CD8-positive, alpha-beta T cell (primary cell): ENCODE measurements at places on chromosomes 5 and 9.
A peak's percentile ranks its signal among the peaks of the same experiment; 100 is the strongest.

- DNase-seq, result peak; percentile 49
These were observed 103.1 kb downstream of the SERINC5 start for GRCh38 chr5:80152778-80153177.

DNA sequence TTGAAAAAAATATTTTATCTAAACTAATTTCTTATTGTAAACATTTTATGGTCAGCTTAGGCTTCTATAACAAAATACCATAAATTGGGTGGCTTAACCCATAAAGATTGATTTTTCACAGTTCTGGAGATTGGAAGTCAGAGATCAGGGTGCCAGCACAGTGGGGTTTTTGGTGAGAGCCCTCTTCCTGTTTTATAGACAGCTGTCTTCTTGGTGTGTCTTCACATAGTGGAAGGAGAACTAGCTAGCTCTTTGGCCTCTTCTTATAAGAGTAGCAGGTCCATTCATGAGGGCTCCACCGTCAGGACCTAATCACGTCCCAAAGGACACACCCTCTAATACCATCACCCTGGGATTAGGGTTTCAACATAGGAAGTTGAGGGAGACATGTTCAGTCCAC, 26.6 kb downstream of the OTULINL start:
- DNase-seq, result no peak

- no peak for DNase-seq
These were observed 369.8 kb downstream of the TMEM232 start for GRCh38 chr5:110356677-110357076.

DNA sequence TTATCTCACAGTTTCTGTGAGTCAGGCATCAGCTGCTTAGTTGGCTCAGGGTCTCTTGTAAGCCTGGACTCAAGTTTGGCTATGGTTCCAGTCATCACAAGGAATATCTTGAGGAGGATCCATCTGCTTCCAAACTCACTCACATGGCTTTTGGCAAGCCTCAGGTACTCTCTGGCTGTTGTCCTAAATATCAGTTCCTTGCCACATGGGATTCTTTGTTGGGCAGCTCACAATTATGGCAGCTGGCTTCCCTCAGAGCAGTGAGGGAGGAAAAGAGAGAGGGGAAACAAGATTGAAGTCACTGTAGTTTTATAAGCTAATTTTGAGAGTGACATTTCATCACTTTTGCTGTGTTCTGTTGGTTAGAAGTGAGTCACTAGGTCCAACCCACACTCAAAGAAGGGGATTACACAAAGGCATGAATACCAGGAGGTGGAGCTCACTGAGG, 144.5 kb downstream of the GCNT1 start:
- no peak for DNase-seq

- no peak for DNase-seq
These were observed 10.5 kb downstream of the MLLT3 start for GRCh38 chr9:20611691-20612287.

GRCh38 chr9:98501819-98502218, 206.9 kb downstream of the GABBR2 start:
- DNase-seq, result no peak

DNA sequence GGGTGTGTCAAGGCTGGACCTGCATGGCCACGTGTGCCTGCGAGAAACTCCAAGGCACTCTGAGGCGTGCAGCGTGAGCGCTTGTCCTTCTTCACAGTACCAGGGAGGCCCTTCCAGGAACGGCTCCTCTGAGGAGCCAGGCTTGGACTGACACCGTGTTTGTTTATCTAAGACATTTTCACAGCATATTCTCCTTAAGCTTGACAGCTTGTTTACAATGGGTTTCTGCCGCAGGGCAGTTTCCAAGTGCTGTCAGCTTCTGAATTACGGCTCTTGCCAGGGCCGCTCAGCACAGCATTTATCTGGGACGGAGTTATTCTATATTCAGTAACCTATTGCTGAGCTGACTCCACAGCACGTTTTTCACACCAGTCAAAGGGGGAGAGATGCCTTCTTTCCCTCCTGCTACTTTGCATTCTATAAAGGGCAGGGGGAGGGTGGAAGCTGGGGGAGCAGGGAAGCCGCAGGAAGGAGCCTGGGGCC, 98.4 kb downstream of the LMNB1 start:
- no peak for DNase-seq

DNA sequence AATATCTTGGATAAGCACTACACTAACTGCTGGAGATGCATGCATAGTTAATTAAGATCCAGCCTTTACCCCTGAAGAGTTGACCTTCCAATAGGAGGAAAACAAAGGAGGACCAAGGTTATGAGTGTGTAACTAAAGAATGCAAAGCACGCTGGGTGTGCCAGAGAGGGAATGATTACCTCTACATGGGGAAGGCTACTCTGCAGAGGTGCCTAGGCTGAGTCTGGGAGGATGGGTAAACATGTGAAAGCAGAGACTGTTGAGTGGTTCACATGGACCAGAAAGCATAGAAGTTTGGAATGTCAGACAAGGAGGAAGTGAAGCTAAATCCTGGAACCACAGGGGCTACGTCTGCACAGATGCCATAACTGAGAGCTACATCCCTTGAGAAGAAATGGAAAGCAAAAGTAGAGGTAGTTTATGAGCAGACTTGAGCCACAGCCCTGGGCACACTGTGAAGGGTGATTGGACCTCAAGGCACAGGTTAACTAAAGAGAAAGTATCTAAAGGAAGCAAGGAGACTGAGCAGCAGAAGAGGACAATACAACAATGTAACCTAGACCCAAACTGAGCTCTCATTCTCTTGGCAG, 176.2 kb downstream of the DENND1A start:
- no peak for DNase-seq

GRCh38 chr9:1580215-1580614, 434.9 kb upstream of the SMARCA2 start:
- no peak for DNase-seq

- DNase-seq, result no peak
These were observed 72.3 kb downstream of the RASA1 start for GRCh38 chr5:87339986-87340385.

DNA sequence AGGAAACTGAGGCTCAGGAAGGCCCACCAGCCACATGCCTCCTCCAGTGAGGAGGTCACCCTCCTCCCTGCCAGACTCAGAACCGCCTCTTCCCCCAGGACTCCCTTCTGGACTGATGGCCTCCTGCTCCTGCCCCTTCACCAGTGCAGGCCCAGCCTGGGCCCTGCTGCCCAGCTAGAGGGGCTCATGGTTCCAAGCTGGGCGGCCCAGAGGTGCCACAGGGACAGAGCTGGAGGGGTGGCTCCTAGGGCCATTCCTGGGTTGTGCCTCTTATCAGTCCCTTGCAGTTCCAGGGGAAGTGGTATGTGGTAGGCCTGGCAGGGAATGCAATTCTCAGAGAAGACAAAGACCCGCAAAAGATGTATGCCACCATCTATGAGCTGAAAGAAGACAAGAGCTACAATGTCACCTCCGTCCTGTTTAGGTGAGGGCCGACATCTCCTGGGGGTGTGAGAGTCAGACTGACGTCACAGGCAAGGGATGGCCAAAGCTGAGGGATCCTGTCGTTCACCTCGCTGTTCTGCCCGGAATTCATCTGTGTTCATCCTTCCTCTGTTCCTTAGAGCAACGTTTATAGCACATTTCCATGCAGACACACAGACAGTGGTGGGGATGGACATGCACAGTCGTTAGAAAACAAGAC, 819 bp downstream of the LCN2 start:
- DNase-seq, result no peak

GRCh38 chr5:143019614-143020515, 249.7 kb downstream of the ARHGAP26 start:
- DNase-seq, result no peak

DNA sequence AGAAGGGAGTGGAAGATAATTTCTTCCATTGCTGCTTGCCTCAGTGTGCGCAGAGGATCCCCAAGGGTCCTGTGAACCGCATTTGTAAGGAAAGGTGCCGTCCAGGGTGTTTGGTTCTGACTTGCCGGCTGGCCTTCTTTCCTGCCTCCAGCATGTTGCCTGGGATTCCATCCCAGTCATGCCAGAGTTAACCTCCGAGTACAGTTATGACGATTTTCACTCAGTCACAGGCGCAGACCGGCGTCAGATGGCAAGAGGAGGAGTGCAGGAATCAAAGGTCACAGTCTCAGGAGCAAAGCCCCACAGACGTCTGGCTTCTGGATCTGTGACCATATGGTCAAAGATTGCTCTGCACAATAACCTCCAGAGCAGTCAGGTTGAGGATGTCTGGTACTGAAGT, 5.9 kb upstream of the GADD45G start:
- no peak for DNase-seq

DNA sequence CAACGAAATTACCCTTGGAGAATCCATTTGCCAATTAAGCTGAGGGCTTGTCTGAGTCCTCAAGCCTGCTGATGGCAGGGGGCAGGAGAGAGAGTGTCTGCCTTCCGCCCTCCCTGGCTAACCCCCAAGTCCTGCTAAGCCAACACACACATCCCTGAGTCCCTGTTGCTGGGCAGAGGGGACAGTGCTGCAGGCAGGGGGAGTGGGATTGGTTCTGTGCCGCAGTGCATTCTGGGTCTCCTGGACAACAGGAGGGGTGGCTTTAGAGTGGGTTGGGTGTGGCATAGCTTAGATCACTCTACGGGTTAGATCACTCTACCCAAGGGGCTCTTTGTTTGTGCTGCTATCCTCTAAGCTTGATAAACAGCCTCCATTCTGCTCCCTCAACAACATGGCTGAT, 427.7 kb downstream of the CDK5RAP2 start:
- no peak for DNase-seq

- DNase-seq, result no peak
These were observed at the start of gene LRRTM2 for GRCh38 chr5:138874771-138875551. LRRTM2 (minus strand) TSS chr5:138875335; CDS start chr5:138874911, 424 bp downstream.

GRCh38 chr5:120749737-120750136, 285.6 kb downstream of the PRR16 start:
- DNase-seq, result no peak

- no peak for DNase-seq
These were observed 44.5 kb downstream of the PLPP7 start for GRCh38 chr9:131333771-131334628.

GRCh38 chr9:5684101-5684500, 55.2 kb downstream of the RIC1 start:
- DNase-seq, result no peak

GRCh38 chr9:124411514-124412227, 3.6 kb downstream of the PSMB7 start:
- DNase-seq, result no peak

GRCh38 chr5:62376064-62376463, 27.6 kb downstream of the DIMT1 start:
- DNase-seq, result no peak

- no peak for DNase-seq
These were observed 16.1 kb downstream of the LIFR start for GRCh38 chr5:38540314-38540713.

DNA sequence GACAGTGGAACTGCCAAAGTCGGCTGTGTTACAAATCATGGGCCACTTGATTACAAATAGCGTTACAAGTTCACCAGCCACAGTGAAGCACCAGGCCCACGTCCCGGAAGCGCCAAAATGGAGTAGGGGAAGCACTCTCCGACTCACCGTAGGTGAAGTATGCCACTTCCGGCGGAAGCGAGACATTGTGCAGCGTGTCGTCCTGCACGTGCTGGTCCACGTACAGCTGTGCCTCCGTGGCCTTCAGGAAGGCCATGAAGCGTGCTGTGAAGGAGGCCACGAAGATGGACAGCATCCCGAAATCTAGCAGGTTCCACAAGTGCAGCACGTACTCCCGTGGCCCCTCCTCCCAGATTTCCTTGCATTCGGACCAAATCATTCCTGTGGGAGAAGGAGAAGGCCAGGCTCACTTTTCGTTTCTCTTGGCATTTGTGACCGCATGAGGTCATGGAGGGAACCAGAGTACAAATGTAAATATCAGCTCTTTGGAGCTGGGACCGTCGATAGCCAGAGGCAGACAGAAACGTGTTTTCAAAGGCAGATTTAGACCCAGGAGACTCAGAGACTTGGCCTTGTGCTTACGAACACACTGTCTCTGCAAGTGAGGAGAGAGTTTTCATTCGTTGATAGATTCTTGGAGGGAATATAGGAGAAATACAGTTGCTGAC, 58.7 kb upstream of the SMIM32 start:
- DNase-seq, result no peak

- no peak for DNase-seq
These were observed 21.0 kb upstream of the ALDH1B1 start for GRCh38 chr9:38371495-38371894.

GRCh38 chr5:87413343-87413645, 564 bp upstream of the CCNH start:
- no peak for DNase-seq

DNA sequence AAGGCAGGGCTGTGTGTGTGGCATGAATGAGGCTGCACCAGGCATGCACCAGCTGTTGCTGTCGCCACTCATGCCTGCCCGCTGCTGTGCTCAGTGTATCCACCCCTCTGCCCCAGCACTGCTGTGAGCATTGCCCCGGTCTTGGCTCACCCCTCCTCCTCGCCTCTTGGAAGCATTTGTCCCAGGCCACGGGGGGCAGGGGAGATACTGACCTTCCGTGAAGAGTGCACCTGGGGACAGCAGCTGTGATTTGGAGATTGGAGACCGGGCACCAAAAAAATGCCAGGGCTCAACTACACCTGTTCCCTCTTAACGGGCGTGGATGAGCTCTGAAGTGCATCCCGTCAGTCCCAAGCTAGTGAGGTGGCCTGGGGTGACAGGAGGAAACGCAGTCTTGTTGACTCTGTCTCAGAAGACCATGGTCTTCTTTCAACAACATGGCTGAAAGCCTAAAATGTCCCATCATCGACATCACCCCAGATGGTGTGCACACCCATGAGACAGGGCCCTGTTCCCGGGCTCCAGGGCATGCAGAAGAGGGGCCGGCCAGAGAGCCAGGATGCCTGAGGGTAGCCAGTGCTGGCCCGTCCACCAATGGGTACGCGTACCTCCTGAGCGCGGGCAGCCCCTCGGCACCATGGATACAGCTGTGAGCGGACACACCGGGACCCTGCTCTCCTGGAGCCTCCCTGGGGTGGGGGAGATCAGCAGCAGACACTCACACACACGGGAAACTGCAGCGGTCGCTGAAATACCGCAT, 115.8 kb downstream of the COL5A1 start:
- DNase-seq, result no peak

DNA sequence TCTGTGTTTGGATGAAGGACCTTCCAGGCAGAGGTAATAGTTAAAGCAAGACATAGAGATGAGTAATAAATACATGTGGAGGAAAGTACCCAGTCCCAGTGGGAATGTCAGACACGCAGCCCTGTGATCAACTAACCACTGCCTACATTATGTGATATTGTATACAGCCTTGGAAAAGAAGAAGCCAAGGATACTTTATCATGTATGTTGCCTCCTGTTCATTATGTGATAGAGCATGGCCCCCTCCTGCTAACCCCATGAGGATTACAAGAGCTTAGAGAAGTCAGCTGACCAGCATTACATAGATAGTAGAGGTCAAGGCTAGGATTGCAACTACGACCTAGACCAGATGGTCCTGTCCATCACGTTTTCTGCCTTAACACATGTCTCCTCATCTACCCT, 497.0 kb upstream of the TNC start:
- DNase-seq, result no peak

DNA sequence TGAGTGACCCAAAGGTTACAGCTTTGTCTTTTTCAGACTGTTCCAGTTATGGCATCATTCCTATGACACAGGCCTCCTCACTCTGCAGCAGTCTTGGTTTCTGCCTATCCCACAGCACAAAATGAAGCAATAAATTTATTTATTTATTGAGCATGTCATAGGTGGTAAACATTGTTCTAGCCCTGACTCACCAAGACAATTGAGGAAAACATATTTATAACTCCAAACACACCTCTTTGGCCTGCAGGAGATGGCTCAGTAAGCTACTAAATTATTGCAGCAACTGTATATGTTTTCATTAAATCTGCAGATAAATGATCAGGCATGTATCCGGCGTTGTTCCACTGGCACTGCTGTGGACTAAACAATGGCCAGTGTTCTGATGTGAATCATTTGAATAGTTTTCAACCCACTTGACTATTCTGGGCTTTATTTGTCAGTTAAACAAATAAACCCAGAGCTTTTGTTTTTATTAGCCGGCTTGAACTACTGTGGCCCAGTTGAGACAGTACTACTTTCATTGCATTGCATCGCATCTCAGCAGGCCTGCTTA, 83.2 kb downstream of the FOXD1 start:
- no peak for DNase-seq
